Fibroblast of the aortic adventitia (primary cell): ENCODE measurements at places on chromosomes 13 and 19.

GRCh38 chr13:114130837-114131582, 1.4 kb downstream of the RASA3 start:
- DNase-seq = peak; percentile 80

DNA sequence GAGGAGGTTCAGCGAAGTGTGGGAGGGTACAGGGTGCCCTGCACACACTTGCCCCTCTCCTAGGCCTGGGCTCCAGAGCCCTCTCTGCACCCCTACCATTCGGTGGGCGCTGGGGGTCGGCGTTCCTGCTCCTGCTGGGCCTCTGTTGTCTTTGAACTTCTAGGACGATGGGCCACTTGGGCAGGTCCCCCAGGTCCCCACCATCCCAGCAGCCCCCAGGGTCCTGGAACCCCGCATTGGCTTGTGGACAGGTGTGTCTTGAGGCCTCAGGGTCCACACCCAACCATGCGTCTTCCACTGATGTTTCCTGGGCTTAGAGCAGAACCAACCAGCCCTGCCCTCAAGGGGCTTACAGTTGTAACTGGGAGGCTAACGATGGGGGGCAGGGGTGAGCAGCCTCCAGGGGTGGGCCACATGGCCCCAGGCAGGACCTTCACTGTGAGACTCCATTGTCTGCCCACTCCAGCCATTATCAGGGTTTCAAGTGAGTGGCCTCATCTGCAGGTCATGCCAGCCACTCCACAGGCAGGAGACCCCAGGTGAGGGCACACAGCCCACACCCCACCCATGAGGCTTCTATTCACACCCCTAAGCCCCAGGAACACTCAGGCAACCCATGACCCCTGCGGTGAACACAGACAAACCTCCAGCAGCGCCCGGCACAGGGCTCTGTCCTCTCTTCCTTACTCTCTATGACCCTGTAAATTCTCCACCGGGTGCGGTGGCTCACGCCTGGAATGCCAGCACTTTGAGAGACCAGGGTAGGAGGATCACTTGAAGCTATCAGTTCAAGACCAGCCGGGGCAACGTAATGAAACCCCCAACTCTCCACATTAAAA, 2.0 kb upstream of the KLF16 start:
- DNase-seq = no peak

DNA sequence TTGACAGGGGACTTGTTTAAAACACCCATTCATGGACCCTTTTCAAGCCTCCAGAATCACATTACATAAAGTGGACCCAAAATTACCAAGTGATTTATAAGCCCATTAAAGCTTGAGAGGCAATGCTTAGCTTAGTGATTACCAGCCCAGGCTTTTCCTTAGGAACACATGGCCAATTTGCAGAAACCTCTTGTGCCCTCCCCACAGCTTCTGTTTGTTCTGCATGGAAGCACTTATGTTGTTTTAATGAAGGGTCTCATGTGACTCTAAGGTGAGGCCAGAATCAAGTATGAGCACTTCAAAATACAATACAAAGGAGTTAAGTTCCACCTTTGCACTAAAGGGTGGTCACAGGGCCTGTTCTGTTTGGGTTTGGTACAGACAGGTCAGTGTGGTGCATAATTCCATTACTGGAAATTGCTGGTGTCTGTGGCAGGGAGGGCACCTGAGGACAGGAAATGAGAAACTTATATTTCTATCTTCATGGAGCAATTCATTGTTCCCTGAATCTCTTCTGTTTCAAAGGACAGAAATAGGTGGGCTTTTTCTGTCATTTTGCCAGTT, 15.3 kb downstream of the ZNF486 start:
- DNase-seq = no peak

DNA sequence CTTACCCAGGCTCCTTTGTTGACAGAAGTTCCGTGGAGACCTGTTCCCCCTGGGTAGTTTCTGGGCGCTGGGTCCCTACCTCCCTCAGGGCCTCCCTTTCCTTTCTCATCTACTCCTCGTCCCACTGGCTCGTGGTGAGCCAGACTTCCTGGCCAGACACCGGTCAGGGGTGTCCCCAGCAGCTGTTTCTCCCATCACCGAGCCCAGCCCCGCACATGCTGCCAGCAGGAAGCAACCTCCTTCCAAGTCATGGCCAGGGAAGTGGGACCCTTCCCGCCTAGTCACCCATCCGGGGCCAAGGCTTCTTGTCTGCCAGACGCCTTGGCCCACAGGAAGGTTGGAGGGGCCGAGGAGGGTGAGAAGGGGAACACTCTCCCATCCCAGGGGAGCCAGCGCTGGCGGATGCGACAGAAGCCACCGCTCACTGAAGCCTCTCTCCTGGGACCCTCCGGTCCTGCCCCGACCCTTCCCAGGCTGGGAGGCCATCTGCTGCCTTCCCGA, 5.7 kb downstream of the PAK4 start:
- DNase-seq = peak; percentile 32

DNA sequence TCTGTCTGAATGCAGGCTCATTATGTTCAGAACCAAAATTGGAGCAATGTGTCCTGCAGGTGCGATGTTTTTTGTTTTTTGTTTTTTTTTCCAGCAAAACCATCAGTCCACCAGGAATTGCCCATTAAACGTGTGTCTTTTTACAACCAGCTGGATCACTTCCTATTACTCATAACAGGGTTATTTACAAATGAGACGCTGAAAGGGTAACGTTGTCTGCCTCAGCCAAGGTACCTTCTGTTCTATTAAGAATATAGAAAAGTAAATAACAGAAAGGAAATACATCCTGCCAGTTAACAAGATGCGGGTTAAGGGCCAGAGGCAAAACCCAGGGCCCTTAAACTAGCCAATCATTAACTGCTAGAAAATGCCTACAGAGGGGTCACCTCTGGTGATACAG, 590.4 kb downstream of the TBC1D4 start:
- peak; percentile 12 for DNase-seq

DNA sequence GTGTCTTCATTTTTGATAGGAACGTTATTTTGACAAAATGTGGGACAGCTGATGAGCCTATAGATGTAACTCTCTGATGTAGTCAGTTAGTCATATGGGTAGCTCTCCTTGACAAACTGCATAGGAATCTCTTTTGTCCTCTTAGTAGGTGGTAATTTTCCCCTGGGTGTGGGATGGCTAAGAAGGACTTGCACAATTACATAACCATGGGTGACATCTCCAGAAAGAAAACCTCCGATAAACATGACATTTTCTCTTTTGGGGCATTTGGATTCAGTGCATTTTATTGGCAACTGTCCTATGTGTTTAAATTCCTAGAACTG, 41.8 kb downstream of the IGFL3 start:
- no peak for DNase-seq

DNA sequence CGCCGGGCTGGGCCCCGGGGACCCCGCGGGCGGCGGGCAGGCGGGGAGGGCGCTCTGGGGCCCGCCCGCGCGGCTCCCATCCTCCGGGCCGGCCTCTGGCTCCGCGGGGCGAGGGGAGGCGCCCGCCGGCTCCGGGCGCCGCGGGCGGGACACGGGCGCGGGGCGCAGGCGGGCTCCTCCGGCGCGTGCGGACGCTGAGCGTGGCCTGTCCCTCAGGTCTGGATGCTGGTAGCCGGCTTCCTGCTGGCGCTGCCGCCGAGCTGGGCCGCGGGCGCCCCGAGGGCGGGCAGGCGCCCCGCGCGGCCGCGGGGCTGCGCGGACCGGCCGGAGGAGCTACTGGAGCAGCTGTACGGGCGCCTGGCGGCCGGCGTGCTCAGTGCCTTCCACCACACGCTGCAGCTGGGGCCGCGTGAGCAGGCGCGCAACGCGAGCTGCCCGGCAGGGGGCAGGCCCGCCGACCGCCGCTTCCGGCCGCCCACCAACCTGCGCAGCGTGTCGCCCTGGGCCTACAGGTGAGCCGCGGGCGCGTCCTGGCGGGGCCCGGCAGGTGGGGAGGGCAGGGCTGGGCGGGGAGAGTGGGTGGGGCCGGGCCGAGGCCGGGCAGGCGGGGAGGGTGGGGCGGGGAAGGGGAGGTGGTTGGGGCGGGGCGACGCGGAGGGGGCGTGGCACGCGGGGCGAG, 420 bp downstream of the IL17D start:
- DNase-seq = peak; percentile 73

GRCh38 chr19:8028951-8029491, 23.5 kb upstream of the CCL25 start:
- peak; percentile 19 for DNase-seq

GRCh38 chr19:16315825-16316505, 8.7 kb upstream of the KLF2 start:
- peak; percentile 100 for DNase-seq
